ENCODE measurements at places on chromosomes 3 and 15.
A peak's percentile ranks its signal among the peaks of the same experiment; 100 is the strongest.

- DNase-seq, result no peak
These were observed 14.2 kb upstream of the SNX22 start for GRCh38 chr15:64137226-64137833.

DNA sequence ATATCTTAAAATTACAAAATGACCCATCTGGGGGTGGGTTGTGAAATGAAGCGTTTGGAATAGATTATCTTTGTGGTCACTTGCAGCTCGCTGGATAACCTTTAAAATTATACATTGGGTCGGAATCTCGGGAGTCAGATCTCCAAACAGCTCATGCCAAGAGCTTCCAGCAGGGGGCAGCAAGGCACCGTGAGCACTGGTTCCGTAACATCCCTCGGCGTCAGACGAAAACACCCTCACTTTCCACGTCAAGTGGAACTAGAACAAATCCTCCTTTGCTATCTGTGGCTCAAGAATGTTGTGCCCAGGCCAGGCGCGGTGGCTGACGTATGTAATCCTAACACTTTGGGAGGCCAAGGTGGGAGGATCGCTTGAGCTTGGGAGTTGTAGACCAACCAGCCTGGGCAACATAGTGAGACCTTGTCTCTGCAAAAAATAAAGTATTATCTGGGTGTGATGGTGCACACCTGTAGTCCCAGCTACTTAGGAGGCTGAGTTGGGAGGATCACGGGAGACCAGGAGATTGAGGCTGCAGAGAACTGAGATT is 31.1 kb downstream of the UMPS start:
- DNase-seq, result peak; percentile 70

GRCh38 chr15:76846782-76847181 is 58.4 kb downstream of the SCAPER start:
- no peak for DNase-seq

DNA sequence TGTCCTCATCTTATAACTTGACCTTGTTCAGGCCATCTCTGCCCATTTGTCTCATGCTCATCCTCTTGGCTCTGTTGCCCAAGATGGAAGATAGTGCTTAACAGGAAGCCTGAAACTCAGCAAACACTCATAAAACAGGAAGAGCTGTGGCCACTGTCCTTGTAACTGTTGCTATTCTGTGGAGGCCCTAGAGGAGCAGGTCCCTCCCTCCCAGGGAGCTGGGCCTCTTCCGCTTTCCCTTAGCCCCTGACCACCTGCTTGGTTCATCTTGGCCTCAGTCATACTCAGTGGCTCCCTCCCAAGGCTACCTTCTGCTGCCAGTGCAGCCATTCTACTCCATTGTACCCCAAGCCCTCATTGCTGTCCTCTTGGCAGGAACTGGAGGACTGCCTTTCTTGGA is 3.5 kb downstream of the MAPKAPK3 start:
- no peak for DNase-seq

GRCh38 chr15:83873966-83874365 is 220.0 kb downstream of the ADAMTSL3 start:
- DNase-seq, result no peak

Data from stimulated activated CD8-positive, alpha-beta memory T cell treated with anti-CD3 and anti-CD28 coated beads, Interleukin-12 subunit alpha, Interleukin-12 subunit beta, amount 100 ng/mL, for 1 hour (primary cell).